ENCODE measurements at places on chromosomes 4 and X.

DNA sequence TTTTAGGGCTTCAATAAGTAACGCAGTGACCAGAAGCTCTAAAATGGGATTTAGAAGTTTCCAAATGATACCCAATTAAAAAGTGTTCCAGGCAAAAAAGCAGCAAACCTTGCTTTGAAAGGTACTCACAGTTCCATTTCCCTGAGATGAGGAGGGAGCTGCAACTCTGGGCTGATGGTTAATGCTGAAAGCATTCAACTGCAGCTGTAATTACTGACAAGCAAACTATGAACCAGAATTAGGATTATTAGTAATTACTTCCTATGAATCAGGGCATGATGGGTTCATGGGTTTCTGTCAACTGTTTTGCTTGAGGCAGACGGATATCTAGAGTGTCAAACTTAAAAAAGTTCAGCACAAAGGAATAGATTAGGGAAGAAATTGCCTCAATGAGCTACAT lies 357.4 kb downstream of the STIM2 start:
- DNase-seq = peak; percentile 6

DNA sequence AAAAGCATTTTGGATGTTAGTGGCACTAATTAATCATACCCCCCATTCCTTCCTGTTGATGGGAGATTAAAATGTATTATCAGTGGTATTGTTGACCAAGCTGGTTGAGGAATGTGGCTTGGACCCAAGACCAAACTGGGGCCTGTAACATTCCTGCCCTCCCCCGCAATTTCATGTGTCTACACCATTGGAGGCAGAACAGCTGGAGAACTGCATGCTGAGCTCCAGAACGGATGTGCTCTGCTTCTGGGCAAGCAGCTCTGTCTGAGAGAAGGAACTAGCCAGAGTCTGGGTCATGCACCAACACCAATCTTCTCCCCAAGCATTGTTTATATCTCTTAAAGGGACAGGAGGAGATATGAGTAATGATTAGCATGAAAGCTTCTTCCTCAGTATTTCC lies 185.5 kb downstream of the CEP135 start:
- peak; percentile 43 for DNase-seq

GRCh38 chr4:163137581-163137980 lies 29.1 kb downstream of the NAF1 start:
- DNase-seq = no peak

GRCh38 chr4:109616243-109616642 lies 56.2 kb downstream of the MCUB start:
- no peak for DNase-seq

GRCh38 chr4:11341337-11342043 lies 87.2 kb downstream of the HS3ST1 start:
- DNase-seq = no peak

DNA sequence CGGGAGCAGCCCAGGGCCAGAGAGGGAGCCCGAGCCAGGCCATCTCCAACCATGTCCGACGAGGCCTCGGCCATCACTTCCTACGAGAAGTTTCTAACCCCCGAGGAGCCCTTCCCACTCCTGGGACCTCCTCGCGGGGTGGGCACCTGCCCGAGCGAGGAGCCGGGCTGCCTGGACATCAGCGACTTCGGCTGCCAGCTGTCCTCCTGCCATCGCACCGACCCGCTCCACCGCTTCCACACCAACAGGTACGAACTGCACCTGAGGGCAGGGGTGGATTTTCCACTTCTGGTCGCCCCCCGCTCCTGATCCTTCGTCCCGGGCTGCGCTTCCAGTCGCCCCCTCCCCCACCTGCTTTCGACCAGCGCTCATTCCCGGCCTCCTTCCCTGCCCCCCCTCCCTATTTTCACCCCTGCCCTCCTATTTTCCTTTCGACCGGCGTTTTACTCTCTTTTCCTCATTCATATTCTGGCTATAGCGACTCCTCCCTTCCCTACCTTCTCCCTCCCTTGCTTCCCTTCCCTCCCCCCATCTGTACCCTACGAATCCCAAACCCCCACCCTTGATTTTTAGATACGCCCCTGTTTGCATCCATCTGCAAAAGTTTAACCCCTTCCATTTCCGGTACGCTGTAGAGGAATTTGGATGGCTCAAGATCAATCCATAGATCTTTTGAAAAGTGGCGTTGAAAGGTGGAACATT lies 633 bp downstream of the FAM199X start:
- no peak for DNase-seq

DNA sequence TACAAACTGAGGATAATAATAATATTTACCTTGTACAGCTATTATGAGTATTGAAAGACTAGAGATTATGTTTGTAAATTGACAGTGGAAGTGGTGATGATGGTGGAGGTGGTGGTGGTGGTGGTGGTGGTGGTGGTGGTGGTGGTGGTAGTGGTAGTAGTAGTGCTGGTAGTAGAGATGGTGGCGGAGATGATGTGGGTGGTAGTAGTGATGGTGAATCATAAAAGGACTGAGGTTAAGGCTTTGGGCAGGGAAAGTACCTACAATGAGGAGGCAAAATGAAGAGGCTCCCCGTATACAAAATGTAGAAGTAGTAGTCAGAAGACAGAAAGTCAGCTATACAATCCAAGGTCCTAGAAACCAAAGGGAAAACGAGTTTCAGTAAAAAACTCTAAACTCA lies 214.1 kb downstream of the BCOR start:
- DNase-seq = no peak

GRCh38 chr4:82282875-82283274 lies 90.9 kb downstream of the HNRNPD start:
- no peak for DNase-seq

DNA sequence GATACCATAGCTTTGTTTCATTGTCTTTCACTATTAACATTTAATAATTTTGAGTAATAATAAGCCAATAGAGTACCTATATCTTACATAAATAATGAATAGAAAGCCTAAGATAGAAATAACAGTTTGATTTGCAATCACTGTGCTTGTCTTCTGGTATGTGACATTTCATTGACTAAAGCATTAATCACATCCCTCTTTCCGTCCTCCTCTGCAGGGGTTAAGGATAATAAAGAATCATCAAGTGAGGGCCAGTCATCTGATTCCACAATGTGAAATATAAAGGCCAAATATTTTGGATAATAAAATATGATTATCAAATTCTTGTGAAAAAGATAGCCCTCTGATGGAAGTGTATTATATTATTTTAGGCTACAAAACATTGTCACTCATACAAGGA lies 2073.4 kb downstream of the ARAP2 start:
- DNase-seq = peak; percentile 31

GRCh38 chr4:35734381-35735098 lies 509.8 kb downstream of the ARAP2 start:
- DNase-seq = no peak

DNA sequence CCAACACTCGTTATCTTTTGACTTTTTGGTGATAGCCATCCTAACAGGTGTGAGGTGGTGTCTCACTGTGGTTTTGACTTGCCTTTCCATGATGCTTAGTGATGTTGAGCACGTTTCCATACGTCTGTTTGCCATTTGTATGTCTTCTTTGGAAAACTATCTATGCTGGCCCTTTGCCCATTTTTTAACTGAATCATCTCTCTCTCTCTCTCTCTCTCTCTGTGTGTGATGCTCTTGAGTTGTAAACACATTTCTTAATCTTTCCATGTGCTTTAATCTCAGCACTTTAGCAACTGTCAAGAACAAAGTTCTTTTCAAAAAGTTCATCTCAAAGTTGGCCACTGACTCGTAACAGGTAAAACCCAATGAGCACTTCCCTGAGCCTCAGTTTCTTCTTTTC lies 10.5 kb downstream of the SORBS2 start:
- DNase-seq = peak; percentile 7

DNA sequence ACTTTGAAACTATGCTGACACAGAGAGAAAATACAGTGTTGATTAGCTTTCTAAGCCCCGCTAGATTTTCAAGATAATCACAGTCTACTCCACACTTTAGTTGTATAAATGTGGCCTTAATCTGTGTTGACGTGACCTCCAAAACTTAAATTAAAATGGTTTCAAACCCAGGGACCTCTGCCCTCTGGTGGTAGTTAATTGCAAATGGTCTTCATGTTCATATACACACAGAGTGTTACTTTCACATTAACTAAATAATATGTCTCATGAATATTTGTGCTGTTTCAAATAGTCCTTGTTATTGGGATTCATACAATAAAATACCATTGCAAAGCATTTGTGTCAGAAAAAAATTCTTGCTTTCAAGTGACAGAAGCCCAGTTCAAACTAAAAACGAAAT lies 64.3 kb downstream of the TASL start:
- DNase-seq = no peak

DNA sequence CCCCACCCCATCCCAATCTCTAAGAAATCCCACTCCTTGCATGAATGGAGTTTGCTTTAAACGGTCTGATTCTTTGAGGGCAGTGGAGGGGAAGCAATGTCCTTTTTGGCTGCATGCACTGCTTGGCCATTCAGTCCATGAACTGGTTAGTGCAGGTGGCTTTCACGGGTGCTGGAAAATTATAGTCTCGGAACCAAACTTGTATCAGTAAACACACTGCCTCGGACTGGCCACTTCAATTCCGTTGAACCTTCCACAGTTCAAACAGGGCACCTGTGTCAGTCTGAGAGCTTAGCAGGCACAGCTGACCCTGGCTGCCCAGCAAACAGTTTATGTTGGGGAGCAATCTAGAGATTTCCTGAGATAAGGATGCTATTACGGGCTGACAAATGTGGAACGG lies 255.6 kb downstream of the DHX15 start:
- no peak for DNase-seq

DNA sequence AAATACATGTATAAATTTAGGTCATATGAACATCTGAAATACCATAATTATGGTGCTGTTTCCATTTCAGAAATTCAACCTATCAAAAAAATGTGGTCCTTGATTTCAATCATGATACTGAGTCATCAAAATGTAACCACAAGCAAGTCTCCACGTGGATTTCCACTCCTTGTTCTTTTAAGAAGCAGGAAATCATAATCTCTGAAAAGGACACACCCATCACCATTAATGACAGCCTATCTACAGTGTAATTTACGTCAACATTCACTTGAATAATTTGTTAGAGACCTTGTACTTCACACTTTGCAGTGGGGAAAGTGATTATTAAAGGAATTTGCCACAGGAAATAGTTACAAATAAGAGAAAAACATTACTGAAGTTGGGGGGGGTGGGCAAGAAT lies 17.7 kb upstream of the SLC7A11 start:
- peak; percentile 64 for DNase-seq

GRCh38 chrX:38937400-38937799 lies 136.1 kb downstream of the MID1IP1 start:
- DNase-seq = no peak

GRCh38 chr4:2501034-2501594 lies 32.2 kb downstream of the RNF4 start:
- no peak for DNase-seq

GRCh38 chr4:2365054-2365912 lies 53.2 kb downstream of the ZFYVE28 start:
- DNase-seq = no peak

DNA sequence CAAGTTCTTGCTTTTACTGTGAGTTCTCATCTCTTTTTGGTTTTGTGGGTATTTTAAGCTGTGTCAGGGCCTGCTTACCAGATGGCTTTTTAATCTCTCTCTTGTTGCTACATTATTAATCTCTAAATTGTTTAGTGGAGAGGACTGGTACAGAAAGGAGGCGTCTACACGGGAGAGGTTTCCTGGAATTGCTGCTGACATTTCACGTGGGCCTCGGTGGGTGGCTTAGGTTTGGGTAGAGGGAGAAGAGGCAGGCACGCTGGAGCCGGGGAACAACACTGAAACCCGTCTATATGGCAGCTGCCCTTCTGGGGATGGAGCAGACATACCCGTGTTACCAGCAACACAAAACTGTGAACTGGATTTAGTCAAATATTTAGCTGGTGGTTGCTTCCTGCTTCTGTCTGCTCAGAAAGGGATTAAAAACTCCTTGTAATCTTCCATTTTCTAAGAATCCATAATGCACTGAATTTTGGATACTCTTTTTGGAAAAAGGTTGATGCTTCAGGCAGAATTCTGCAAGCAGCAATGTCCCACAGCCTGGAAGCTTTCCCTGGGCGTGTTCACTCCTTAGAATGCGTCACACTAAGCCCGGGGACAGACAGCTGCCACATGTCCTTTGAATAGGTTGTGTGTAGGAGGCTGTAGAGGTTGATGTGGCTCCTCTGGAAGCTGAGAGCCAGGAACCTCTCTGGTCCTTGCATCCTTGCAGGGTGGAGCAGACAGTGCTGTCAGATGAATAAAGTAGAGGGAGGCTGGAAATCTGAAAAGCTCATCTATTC lies 199.8 kb upstream of the GATB start:
- DNase-seq = no peak

- no peak for DNase-seq
These were observed 245.5 kb downstream of the ANK2 start for GRCh38 chr4:113294908-113295307.

DNA sequence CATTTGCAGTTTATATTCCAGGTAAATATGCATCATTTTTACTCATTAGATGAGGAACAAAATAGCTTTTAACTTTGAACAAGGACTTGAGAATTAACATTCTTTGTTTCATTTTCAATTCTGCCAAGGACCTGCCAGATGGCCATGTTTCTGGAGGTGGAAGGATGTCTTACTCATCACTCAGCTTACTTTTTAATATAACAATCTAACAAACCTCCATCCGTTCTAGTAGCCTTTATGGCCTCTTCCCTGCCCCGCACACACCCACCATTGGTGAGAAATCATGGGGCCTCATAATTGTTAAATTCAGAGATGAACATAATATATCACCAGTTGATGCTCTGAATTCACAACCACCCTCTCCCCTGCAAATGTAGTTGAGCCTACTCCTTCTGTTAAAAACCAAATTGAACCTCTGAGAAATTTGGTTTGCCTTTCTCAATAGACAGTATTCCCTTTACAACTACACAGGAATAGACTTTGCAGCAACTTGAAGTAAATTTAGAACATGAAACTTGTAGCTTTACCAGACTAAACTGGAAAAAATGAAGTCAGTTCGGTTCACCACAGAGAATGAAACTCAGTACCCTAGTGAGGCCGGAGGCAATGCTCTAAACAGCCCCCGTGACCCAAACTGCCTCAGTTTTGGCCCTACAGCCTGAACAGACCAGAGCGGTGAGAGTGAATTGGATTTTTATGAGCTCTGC lies 50.1 kb upstream of the ACSL4 start:
- peak; percentile 45 for DNase-seq

DNA sequence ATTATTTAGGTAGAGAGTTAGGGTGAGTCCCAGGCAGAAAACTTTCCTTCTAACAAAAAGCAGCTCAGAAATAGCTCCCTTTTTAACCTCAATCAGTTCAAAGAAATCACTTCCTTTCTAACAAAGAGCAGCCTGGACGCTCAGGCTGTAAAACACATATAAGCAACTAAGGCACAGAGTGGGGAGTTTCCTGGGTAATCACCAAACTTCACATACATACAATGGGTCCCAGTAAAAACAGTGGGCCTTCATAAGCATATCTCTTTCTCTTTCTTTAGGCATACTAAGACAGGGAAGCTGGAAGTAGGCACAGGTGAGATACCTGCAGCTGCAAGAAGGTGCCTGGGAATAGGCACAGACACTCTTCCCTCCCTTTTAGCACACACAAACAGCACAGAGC lies 4.9 kb upstream of the NAF1 start:
- DNase-seq = no peak

- DNase-seq = no peak
These were observed 258.1 kb downstream of the UNC5C start for GRCh38 chr4:95290702-95291101.

Measured in IMR-90 (cell line).